Naive thymus-derived CD8-positive, alpha-beta T cell (primary cell): ENCODE measurements at places on chromosomes 7 and 10. TPM values are rescaled to one million over a fixed set of nuclear protein-coding genes. Genes with fewer than 3 reads are reported as not detected.
A peak's percentile ranks its signal among the peaks of the same experiment; 100 is the strongest.

DNA sequence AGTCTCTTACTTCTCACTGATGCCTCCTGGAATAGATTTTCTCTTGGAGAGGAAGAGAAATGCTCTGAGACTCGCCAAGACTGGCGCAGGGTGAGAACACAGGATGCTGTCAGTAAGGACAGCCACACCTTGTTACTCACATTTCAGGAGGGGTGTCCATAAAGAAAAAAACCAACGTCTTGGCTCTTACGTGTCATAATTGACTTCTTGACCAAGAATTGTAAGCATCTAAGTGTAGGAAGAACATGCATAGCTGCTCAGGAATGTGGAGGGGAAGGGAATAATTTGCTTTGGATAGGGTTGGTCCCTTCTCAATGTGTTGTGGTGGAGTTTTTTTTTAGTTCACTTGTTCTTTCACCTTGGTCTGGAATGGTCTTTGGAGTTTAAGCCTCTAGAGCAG is 43.8 kb upstream of the ZNF438 start:
- H3K27me3 ChIP-seq, result no peaks in the 10 kb centered on the region
- no peak overlapping the region for H3K27ac ChIP-seq
- no peak for DNase-seq

- H3K4me3 ChIP-seq, result no peak overlapping the region
- H3K4me1 ChIP-seq, result no peaks in the 10 kb centered on the region
- no peaks in the 10 kb centered on the region for H3K36me3 ChIP-seq
- DNase-seq, result peak; percentile 5
- peaks cover 11% of the 10 kb centered on the region for H3K27me3 ChIP-seq
Observed at GRCh38 chr10:116521424-116522290, 24.1 kb upstream of the PNLIP start.

- no peaks in the 10 kb centered on the region for H3K36me3 ChIP-seq
- H3K27ac ChIP-seq, result no peak overlapping the region
- H3K4me3 ChIP-seq, result no peak overlapping the region
- H3K4me1 ChIP-seq, result peaks cover 8% of the 10 kb centered on the region
- H3K27me3 ChIP-seq, result peaks cover 7% of the 10 kb centered on the region
Observed at GRCh38 chr10:6912929-6913328, 332.9 kb upstream of the PRKCQ start.

DNA sequence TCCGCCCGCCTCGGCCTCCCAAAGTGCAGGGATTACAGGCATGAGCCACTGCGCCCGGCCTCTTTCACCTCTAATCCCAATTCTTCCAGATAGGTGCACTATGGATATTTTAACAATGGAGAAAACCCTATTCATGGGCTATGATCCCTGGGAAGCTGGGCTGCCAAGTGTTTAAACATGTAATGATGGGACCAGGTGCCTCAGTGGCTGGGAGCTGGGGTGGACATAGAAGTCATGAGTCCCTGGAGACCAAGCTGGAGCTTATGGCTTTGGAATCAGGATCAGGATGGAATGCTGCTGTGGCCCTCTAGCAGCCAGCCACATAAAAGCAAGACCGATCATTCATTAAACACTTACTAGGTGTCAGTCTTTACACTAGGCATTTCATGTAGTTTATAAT is 41.8 kb upstream of the IGFBP3 start:
- no peak overlapping the region for H3K27ac ChIP-seq
- H3K4me3 ChIP-seq, result no peak overlapping the region
- peaks cover 2% of the 10 kb centered on the region for H3K4me1 ChIP-seq
- no peaks in the 10 kb centered on the region for H3K27me3 ChIP-seq
- H3K36me3 ChIP-seq, result peaks cover 4% of the 10 kb centered on the region

DNA sequence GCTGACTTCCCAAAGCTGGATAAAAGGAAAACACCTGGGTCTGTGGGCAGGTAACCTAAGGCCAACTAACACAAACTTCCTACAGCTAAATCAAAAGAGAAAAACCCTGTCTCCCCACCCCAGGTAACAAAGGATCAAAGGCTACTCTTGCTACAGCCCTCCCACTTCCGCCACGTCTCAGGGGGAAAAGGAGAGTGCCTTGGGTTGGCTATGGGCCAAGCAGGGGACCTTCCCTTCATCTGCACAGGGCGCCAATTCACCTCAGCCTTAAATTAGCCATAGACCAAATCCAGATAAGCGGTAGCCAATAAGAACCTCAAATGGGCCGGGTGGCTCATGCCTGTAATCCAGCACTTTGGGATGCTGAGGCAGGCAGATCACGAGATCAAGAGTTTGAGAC is 69.1 kb upstream of the LANCL2 start:
- H3K36me3 ChIP-seq, result no peaks in the 10 kb centered on the region
- H3K4me3 ChIP-seq, result no peak overlapping the region
- H3K4me1 ChIP-seq, result no peaks in the 10 kb centered on the region

- no peak for DNase-seq
- no peaks in the 10 kb centered on the region for H3K36me3 ChIP-seq
- H3K4me1 ChIP-seq, result no peaks in the 10 kb centered on the region
- no peaks in the 10 kb centered on the region for H3K27me3 ChIP-seq
Observed at GRCh38 chr10:46523962-46524471, 32.4 kb downstream of the GPRIN2 start.

- H3K4me1 ChIP-seq, result no peaks in the 10 kb centered on the region
- no peak overlapping the region for H3K4me3 ChIP-seq
- DNase-seq, result no peak
- H3K27ac ChIP-seq, result no peak overlapping the region
- H3K27me3 ChIP-seq, result peaks cover 5% of the 10 kb centered on the region
Observed at GRCh38 chr10:71090330-71090729, 122.0 kb upstream of the UNC5B start.

DNA sequence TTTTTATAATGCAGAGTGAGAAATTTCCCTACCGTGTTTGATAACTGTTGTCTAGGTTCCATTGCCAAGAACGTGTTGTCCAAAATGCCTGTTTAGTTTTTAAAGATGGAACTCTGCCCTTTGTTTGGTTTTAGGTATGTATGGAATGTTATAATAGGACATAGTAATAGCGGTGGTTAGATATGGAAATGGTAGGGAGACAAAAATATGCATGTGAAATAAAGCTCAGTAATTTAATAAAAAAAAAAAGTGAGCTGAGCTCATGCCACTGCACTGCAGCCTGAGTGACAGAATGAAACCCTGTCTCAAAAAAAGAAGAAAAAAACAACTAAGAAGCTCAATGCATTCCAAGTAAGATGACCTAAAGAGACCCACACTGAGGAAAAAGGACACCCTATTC is 72.9 kb downstream of the ZNF783 start:
- DNase-seq, result no peak
- no peaks in the 10 kb centered on the region for H3K36me3 ChIP-seq
- no peak overlapping the region for H3K27ac ChIP-seq
- H3K27me3 ChIP-seq, result peaks cover 8% of the 10 kb centered on the region
- H3K4me3 ChIP-seq, result no peak overlapping the region

- no peak for DNase-seq
- peaks cover 14% of the 10 kb centered on the region for H3K4me1 ChIP-seq
- peaks cover 2% of the 10 kb centered on the region for H3K36me3 ChIP-seq
- no peak overlapping the region for H3K4me3 ChIP-seq
- no peak overlapping the region for H3K27ac ChIP-seq
Observed at GRCh38 chr7:33044986-33045385, 17.6 kb downstream of the NT5C3A start.

DNA sequence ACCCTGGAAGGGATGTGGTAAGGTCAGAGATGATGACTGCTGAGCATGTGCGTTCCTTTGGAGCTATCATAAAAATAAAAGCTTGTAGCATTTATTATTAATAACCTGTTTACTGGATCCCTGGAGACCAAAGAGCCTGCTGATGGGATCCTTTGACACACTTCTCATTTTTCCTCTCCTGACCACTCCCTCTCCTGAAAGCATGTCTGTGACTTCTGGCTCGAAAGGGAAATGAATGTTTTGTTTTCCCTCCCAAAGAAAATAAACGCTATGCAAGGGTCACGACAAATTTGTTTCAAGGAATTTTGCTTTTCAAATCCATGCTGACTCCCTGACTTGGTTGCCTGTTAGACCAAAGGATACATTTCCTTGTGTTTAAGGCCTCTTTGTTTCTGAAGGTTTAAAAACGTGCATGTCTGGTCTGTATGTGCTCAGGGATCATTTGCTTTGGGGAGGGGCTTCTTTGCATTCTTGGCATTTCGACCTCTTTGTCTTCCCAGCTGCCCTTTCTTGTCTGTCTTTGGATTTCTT is 185.1 kb upstream of the AGK start:
- H3K27ac ChIP-seq, result no peak overlapping the region
- H3K4me1 ChIP-seq, result no peaks in the 10 kb centered on the region
- H3K4me3 ChIP-seq, result no peak overlapping the region
- H3K36me3 ChIP-seq, result no peaks in the 10 kb centered on the region
- DNase-seq, result no peak

Gene ITGA8
- not detected for total RNA-seq

Gene AUTS2
- 3.0 TPM for total RNA-seq

Gene MAGI2
- 0.65 TPM for total RNA-seq

Gene SLC26A3
- not detected for total RNA-seq
